Ovary (tissue), 10 donors: ENCODE measurements at places on chromosomes 7 and 10.

- no peak for DNase-seq
These were observed 486.1 kb downstream of the SEMA3D start for GRCh38 chr7:84700563-84701370.

DNA sequence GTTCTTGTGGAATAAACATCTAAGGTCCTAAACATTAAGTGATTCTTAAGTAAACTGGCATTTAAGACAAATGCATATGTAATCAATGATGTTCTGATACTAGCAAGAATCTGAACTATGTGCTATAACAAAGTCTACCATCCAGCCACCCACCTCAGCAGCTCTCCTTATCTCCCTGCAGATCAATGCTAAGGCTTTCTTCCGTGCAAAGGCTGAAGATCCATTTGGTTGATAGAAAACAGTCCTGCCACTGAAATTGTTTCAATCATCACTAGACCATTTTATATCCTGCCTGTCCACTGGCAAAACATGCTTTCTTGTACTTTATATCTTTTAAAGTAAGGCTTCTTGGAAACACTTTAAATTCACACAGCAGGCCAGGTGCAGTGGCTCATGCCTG is 6.3 kb upstream of the SMKR1 start:
- DNase-seq: no peak

- no peak for DNase-seq
These were observed 82.5 kb upstream of the PCBD1 start for GRCh38 chr10:70970830-70971229.

DNA sequence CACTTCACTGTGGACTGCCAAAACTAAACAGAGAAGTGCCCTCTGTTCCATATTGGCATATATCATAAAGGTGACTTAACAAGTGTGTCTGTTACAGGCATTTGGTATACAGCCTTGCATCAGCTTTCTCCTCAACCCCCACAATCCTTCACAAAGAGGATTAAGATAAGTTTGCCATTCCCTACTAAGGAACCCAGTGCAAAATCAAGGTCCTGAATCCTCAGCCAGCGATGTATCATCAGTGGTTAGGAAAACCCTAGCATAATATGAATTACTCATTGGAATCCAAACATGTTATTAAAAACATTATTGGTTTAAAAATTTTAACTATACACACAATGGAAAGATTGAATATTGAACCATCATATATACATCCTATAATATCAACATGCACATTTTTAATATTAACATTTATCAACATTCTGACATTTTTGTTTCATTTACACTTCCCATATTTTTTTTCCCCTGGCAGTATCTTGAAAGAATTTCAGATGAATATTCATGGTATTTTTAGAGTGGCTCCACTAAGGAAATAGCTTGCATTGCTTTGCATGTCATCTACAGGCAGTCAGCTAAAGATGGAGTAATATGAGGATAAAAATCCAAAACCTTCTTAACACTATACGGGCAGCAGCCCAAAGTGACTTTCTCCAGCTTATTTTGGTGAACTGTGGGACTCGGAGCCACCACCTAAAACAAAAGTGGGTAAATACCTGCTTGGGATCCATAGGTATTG is 215.6 kb upstream of the CHRM2 start:
- no peak for DNase-seq

DNA sequence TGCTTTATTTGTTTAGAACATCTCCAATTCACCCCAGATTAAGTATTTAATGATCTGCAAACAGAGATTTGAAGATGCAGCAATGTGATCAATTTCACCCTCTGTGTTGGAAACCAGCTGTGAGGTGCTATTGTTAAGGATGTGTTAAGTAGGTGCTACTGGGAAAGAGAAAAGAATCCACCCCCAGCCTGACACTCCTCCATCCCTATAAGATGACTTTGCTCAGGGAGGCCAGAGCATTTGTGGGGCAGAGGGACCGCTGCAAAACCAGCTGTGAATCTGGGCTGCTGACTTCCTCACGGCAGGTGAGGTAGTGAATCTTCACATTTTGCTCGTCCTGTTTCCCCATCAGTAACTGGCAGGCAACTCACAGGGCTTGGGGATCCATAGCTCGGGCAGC is 297.5 kb downstream of the GFRA1 start:
- no peak for DNase-seq
